ENCODE measurements at places on chromosomes 7 and 10. TPM values are rescaled to one million over a fixed set of nuclear protein-coding genes. Genes with fewer than 3 reads are reported as not detected.

The ITPRID1 gene
- not detected for total RNA-seq

The PURB gene
- 30.9 TPM for total RNA-seq

The PKD2L1 gene
- total RNA-seq: not detected

The SPDYE5 gene
- total RNA-seq: not detected

The HOXA6 gene
- total RNA-seq: 8.6 TPM

- no peak for DNase-seq
Observed at GRCh38 chr7:80895056-80895455, 23.8 kb downstream of the SEMA3C start.

GRCh38 chr7:130927062-130927461, 193.1 kb upstream of the KLF14 start:
- DNase-seq: no peak

DNA sequence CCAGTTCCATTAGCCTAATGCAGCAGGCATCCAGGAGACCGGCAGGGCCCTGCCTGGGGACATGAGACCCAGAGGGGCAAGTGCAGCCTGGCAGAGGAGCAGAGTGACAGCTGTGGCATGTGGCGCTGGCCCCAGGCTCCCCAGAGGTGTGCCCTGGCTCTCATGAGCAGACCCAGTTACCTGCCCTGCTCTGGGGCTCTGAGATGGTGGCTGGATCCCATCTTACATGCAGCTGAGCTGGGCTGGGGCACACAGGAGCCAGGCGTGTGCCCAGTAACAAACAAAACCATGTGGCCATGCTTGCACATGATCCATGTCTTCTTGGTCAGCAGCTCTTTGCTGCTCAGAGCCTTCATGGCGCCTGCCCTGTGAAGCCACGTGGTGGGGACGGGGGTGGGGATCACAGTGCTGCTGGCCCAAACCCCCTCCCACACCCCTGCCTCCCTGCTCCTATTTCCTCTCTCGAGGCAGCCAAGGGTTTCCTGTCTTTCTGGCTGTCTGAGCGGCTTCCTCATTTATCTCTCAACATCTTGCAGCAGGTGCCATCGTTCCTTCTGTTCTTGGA, 40.3 kb upstream of the GTF2I start:
- DNase-seq: peak; percentile 28

DNA sequence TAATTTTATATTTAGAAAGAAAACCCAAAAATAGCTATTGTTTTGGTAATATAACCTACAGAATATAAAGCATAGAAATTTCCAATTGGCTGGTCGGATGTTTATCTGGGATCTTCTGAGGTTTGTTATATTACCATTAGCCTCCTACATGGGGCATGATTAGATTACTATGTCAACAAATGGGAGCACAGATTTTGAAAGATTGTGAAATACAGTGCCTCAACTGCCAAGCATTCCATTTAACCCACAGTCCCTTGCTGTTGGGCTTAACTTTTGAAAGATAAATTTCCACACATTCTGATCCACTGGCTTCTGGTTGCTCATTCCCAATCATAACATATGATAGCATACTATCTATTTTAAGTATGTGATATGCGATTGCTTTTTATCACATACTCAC, 455.4 kb upstream of the C7orf33 start:
- DNase-seq: no peak

GRCh38 chr7:120021085-120021484, 251.9 kb upstream of the KCND2 start:
- no peak for DNase-seq

GRCh38 chr10:45418849-45419675, 45.0 kb downstream of the ALOX5 start:
- peak; percentile 65 for DNase-seq

DNA sequence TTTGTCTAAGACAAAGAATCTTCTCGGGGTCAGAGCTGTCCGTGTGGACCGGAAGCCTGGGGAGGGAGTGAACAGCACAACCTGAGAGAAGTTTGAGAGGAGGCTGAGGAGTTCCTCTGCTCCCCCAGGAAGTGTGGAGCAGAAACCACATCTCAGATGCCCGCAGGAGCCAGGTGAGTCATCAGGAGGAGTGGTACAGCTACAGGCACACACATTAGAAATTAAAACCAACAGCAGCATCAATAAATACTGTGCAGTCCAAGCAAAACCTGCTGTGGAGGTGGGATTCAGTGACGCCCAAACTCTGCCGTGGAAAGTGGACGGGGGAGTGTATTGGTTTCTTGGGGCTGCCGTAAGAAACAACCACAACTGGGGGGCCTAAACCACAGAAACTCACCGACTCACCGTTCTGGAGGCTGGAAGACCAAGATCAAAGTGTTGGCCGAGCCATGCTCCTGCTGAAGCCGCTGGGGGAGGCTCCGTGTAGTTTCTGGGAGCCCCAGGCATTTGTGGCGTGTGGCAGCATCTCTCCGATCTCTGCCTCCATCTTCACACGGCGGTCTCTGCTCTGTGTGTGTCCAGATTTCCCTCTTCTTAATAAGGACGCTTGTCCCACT, 31.2 kb upstream of the GARS1 start:
- peak; percentile 47 for DNase-seq

- DNase-seq: no peak
Observed at GRCh38 chr7:100153708-100154535, 4.6 kb downstream of the TRAPPC14 start.

- DNase-seq: no peak
Observed at GRCh38 chr10:110815354-110816004, 56.2 kb upstream of the PDCD4 start.

DNA sequence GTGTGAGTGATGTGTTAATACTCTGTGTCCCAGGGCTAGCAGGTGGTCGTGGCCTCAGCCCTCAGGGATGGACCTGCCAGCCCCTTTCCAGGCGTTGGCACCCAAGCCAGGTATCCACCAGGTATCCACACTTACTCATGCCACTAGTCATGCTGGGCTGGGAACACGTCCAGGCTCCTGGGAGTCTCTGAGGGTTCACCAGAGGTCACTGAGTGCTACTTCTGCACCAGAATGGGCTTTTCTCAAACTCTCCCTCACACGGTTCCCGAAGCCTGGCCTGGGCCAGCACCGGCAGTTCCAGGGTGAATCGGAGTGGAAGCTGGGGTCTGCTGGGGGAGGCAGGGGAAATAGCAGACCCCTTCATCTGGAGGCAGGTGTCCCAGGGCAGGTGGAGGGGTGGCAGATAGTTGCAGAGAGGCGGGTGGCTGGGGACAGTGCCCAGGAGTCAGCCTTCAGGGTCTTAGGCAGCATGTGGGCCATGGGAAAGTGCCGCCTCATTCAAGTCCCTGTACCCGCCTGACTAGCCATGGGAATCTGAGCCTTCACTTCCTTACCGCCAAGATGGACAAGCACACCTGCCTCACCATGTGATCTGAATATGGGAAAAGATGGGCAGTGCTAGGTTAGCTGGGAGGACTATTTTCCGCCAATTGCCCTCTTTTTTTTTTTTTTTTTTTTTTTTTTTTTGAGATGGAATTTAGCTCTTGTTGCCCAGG, 95.5 kb upstream of the GTF2I start:
- DNase-seq: no peak

Data from dermis blood vessel endothelial cell (primary cell).